ENCODE measurements at places on chromosomes 16 and 17.

- DNase-seq = no peak
Observed at GRCh38 chr17:37037590-37038155, 88.9 kb downstream of the AATF start.

DNA sequence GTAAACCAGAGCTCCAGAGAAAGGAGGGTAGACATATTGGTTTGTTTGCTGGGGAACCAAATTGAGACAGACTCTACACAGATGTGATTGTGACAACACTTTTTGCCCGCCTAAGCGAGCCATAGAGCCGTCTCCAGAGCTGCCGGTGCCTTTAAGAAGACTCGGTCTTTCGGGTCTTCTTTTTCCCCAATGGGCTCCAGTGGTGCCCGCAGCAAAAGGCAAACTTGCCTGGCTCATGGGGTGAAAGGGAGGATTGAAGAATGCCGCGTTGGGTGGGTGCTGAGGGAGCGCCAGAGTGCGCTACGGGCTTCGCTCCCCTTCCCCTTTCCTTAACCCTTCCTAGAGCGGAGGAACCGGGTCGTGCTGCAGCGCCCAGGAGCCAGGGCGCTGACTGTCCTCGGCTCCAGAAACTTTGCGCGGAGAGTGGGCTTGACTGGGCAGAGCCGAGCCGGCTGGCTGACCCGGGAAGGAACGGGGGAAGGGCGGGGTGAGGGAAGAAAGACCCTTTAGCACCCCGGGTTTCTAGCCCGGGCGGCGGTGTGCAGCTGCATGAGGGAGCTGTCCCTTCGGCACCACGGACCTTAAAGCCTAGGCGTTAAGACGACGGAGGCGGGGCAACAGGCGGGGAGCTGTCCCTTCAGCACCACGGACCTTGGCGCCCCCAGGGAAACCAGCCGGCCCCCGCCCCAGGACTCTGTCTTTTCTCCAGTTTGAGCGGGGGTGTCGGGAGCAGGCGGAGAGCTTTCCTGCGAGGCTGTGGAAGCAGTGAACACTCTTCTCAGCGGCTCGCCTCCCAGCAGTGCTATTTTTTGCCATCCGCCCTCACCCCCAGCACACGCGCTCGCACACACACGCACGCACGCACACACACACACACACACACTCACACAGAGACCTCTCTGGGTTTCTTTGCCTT, at the start of gene CACNG3:
TSS of gene CACNG3 (plus strand) at position 880 of the 916 bp plus-strand sequence. CDS start 420 bp downstream, outside the sequence.
- DNase-seq = peak; percentile 37

- no peak for DNase-seq
Observed at GRCh38 chr16:66618588-66619375, 14.3 kb downstream of the CMTM3 start.

- DNase-seq = peak; percentile 61
Observed at GRCh38 chr17:30336369-30337171, 2.7 kb upstream of the TMIGD1 start.

DNA sequence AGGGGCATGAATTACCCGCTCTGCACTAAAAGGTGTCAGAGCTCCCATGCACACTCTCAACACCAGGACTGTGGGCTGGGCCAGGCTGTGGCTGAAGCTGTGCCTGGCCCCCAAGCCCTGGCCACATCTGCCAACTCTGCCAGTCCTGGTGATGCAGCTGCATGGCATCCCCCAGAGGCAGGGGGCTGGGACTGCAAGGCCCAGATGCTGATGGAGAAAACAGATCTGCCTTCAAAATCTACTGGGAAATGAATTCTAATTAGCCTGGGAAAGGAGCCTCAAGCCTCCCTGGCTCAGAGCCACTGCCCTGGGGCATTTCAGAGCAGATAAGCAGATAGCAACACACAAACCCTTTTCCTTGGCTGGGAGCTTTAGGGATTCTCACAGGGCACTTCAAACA, 3.4 kb downstream of the CHST6 start:
- DNase-seq = no peak

GRCh38 chr16:80171199-80171598, 369.6 kb upstream of the DYNLRB2 start:
- DNase-seq = no peak

GRCh38 chr17:74467221-74467951, 952 bp downstream of the CD300A start:
- DNase-seq = no peak

DNA sequence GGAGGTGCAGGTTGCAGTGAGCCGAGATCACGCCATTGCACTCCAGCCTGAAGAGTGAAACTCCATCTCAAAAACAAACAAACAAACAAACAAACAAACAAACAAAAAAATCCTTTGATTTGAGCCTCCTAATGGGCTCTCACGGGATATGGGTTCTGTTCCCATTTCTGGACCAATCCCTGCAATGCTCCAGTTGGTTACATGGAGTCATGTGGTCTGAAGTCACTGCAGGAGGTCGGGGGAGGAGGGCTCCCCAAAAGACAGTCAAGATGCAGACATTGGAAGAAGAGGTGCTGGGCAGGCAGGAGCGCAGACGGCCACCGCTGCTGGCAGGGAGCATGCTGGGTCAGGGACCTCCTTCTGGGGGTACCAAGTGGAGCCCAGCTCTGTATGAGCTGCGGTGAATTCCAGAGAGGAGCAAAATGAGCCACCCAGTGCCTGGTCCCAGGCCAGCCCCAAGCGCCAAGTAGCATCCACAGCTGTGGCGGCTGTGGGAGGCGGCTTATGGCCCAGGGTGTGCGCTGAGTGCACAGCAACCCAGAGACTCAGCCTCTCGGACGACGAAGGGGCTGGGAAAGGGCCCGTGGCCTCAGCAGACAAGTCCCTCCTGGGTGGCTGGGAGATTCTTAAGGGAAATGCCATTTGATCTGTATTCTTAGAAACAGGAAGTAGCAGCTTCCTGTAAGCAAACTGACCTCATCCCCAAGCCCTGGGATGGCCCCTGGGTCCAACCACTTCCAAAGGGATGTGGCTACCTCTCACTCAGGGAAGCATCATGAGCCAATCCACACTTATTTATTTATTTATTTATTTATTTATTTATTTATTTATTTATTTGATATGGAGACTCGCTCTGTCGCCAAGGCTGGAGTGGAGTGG, 19.6 kb upstream of the ATP2A3 start:
- no peak for DNase-seq
